ENCODE measurements at places on chromosomes 3 and 15. TPM values are rescaled to one million over a fixed set of nuclear protein-coding genes. Genes with fewer than 3 reads are reported as not detected.

DNA sequence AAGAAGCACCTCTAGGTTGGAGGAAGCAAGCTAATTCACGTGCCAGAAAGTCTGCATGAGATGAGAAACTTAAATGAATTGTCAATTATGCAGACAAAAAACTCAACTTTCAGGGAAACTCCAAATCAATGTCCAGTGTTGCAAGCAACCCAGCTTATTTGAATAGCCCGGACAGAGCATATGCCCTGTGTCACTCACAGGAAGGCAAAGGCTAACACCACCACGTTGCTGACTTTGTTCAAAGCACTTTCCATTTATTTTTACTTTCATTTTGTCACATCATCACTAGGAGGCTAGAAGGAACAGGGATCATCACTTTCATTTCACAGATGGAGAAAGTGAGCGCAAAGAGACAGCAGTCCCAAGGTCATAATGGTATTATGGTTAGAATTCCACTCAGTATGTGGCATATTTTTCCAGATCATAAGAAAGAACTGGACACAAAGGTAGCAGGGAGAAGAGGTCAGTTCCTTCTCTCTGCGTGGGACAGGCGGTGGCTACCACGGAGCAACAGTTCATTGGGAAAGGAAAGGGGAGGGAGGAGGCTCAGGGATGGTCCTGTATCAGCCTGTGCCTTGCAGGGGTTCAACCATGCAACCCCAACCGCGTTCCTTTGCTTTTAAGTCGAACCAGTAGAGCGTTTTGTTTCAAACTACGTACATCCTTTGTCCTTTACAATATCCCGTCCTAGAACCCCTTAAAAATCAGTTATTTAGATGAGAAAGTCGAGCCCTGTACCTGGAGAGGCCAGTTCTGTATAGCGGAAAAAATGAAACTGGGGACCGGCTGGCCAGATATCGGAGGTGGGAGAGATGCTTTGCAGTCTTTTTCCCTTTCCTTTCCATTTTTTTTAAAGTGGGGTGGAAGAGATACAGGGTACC is 1.1 kb downstream of the HEG1 start:
- peak; percentile 30 for DNase-seq

DNA sequence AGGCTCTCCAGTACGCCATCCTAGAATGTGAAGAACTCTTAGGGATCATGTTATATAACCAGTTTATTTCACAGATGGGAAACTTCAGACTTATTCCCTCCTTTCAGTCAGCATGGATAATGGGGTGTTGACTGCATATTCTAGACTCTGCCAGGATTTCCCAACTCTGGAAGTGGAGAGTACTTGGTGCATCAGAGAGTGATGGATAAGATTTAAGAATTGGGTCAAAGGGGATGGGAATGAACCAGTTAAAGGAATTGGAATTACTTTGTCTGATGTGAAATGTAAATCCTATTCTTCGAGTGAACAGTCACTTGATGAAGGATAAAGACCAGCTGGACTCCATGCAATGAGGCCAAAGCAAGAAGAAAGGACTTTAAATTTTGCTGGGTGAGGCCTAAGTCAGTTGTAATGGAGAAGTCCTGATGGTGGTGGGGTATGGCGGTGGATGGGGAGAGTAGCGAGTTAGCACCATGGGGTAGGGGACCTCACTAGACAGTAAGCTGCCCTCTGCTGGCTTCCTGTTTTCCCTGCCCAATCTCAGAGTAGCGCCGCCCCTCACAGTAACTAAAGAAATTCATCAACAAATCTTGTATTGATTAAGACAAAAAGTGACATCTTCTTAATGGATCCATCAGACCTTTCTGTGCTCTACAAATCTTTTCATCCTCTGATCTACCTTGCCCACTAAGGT is 7.3 kb upstream of the CACNA1D start:
- no peak for DNase-seq

CLDN18 gene
- total RNA-seq = 497 TPM

DNA sequence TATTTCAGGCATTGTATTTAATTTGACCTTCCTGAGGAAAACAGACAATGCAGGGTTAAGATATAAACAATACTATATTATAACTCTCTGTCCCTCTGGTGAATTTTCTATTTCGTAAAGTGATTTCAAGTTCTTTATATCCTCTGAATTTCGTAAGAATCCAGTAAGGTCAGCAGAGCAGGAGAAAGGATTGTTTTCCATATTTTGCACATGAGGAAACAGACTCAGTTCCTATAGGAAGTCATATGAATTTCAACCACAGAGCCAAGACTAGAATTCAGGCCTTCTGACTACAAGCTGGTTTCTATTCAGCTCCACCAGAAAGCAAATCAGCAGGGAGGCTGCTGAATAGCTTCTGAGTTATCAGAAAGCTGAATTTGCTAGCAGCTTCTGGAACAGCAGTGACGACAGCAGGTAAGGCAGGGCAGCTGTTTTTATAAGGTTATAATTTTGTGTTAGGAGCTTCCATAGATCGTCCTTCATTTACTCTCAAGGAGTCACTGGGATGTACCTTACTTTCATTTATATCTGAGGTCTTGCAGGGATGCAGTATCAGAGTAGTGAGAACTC is 11.1 kb upstream of the PLAAT1 start:
- DNase-seq = no peak

DNA sequence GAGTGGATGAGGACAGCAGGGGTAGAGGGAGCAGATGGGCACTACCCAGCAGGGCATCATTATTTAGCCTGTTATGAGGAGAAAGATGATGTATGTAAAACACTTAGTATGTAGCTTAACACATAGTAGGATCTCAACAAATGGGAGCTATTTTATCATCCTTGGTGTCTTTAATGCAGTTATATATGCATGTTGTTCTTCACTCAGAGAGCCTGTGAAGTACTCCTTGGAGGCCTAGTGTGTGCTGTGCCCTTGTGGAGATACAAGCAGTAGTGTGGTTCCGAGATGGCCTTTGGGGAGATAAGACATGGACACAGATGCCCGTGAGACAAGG is 124.2 kb downstream of the LIPC start:
- no peak for DNase-seq

ISLR2 gene
- not detected for total RNA-seq

GRCh38 chr3:101943029-101943428 is 93.7 kb downstream of the NFKBIZ start:
- DNase-seq = no peak

ENTPD3 gene
- total RNA-seq = 2.1 TPM

OR5K4 gene
- not detected for total RNA-seq

- DNase-seq = no peak
Measured at GRCh38 chr15:95561463-95561862, 769.0 kb upstream of the NR2F2 start.

- DNase-seq = no peak
Measured at GRCh38 chr15:58517682-58518525, 86.1 kb downstream of the LIPC start.

All from upper lobe of left lung (tissue), 6 donors.